ENCODE measurements at places on chromosomes 4 and X. TPM values are rescaled to one million over a fixed set of nuclear protein-coding genes. Genes with fewer than 3 reads are reported as not detected.

CFP gene
- 25.4 TPM for total RNA-seq

DNA sequence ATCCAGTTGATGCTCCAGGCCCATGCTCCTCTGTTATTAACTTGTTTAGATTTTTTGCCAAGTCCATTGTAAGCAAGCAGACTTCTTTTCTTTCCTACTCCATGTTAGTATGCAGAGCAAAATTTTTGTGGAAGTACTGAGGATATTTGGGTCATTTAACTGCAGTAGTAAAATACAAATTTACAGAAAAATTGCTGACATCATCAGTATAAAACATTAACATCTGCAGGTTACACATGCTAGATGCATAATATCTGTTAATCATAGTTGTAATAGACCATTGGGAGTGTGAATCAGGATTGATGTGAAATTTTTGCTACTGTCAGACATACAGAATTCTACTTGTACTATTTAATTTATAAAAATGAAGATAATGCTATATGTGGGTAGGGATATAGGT is 454.1 kb upstream of the CXorf51B start:
- H3K36me3 ChIP-seq, result no peaks in the 10 kb centered on the region
- H3K27me3 ChIP-seq, result no peaks in the 10 kb centered on the region
- no peak for DNase-seq

DNA sequence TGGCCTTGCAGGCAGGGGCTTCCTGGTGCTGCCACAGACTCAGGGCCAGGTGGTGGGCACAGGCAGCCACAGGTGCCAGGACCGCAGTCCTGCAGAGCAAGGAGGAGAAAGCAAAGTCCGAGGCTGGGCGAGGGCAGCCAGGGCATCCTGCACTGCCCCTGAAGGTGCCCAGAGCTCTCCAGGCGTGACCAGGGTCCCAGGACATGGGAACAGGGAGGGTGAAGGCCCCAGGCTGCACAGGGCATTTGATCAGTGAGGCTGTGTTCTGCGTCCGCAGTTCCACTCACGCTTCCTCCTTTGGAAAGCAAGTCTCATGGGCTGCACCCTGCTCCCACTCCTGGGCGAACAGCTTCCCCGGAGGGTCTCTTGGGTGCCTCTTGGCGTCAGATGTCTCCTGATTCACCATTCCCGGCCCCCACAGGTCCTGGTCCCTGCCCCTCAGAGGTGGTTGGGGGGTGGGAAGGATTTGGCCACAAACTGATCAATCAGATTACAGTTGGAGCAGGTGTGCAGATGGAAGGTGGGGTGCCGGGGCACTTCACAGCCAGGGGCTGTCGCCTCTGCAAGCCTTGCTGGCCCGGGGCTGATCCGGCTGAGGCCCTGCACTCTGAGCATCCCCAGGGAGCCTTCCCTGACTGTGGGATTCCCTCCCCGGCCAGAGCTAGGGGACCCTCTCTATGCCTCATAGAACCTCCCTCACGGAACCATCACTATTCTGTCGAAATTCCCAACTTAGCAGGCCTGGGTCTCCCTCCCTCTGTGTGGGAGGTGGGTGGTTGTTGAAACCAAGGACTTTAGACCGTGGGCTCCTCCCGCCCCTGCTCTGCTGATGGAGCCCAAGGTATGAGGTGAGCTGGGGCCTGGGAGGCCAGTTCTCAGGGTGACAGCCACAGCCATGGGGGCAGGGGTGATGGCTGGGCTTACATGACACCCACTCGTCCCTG is 3.3 kb downstream of the SH3TC1 start:
- peaks cover 8% of the 10 kb centered on the region for H3K4me1 ChIP-seq
- H3K4me3 ChIP-seq, result no peak overlapping the region
- H3K27ac ChIP-seq, result no peak overlapping the region
- DNase-seq, result no peak

DNA sequence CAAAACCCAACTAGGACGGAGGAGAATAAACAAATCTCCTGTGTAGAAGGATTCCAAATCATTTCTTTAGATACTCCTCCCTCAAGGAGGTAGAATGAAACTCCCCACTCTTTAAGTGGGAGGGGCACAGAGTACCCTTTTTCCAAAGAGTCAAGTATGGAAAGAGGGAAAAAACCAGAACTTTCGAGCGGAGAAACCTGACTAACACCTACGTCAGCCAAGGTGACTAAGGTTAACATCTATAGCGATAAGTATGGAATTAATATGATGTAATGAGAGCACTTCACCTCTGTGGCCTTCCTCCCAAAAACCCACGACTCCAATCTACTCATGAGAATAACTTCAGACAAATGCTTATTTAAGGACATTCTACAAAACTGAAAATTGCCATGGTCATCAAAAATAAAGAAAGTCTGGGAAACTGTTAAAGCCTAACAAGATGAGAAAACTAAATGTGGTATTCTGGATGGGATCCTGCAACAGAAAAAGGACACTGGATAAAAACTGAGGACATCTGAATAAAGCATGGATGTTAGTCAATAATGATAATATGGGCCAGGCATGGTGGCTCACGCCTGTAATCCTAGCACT is 157.0 kb upstream of the MAP3K15 start:
- H3K4me1 ChIP-seq, result no peaks in the 10 kb centered on the region
- no peak overlapping the region for H3K27ac ChIP-seq
- no peaks in the 10 kb centered on the region for H3K27me3 ChIP-seq
- no peak for DNase-seq
- H3K4me3 ChIP-seq, result no peak overlapping the region

GC gene
- 30.0 TPM for total RNA-seq

SOD3 gene
- 893 TPM for total RNA-seq

- no peaks in the 10 kb centered on the region for H3K36me3 ChIP-seq
- no peak overlapping the region for H3K27ac ChIP-seq
- H3K4me1 ChIP-seq, result no peaks in the 10 kb centered on the region
- no peak for DNase-seq
These were observed 42.1 kb downstream of the PDGFC start for GRCh38 chr4:156929386-156930105.

DNA sequence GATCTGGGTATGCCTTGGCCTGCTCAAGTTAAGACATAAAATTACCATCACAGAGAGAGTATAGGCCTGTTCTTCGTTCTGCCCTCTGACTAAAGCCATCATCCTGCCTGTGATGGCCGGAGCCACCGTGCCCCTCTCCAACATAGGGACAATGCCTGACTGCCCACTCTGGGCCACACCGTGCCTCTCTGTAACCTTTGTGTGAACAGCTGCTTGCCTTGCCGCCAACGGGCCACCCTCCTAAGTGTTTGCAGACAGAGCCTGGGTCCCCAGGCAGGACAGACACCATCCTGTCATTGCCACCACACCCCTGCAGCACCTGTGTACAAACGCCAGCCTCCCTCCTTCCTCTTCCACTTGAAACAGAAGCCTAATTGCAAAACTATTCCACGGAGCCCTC is 298.7 kb upstream of the TENM3 start:
- H3K4me3 ChIP-seq, result no peak overlapping the region
- H3K4me1 ChIP-seq, result no peaks in the 10 kb centered on the region
- DNase-seq, result no peak
- no peaks in the 10 kb centered on the region for H3K36me3 ChIP-seq

DNA sequence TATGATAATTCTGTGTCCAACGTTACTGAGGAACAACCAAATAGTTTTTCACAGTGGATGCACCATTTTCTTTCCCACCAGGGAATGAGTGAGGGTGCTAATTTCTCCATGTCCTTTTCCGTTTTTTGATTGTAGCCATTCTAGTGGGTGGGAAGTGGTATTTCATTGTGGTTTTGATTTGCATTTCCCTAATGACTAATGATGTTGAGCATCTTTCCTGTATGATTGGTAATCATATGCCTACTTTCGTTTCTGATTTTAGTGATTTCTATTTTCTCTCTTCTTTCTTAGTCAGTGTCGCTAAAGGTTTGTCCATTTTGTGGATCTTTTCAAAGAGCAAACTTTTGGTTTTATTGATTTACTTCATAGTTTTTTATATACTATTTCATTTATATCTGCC is 32.1 kb upstream of the TEX13D start:
- no peaks in the 10 kb centered on the region for H3K27me3 ChIP-seq
- H3K36me3 ChIP-seq, result no peaks in the 10 kb centered on the region
- no peak for DNase-seq
- H3K27ac ChIP-seq, result no peak overlapping the region
- no peaks in the 10 kb centered on the region for H3K4me1 ChIP-seq

DNA sequence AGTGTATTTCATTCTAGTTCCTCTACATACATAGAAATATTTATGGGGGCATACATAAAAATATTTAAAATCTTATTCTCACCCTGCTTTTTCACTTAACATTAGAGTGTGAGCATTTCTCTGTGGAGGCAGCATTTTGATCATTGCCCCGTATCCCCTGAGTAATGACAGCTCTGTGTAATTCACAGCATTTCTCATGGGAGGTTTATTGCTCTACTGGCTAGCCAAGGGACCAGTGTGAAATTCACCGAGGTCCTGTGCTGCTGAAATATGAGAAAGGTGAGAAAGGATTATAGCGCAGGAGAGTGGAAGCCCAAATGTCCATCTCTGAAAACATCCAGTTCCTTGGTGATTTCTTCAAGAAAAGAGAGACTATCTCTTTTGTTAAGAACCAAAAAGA is 22.9 kb downstream of the PDGFC start:
- DNase-seq, result no peak
- H3K27me3 ChIP-seq, result no peaks in the 10 kb centered on the region
- peak overlapping the region; percentile 87 for H3K27ac ChIP-seq
- H3K4me1 ChIP-seq, result peaks cover 4% of the 10 kb centered on the region

- H3K27ac ChIP-seq, result no peak overlapping the region
- DNase-seq, result no peak
- no peaks in the 10 kb centered on the region for H3K27me3 ChIP-seq
- H3K4me3 ChIP-seq, result peak overlapping the region; percentile 24
These were observed 98.1 kb downstream of the MGST2 start for GRCh38 chr4:139763672-139764071.

XAGE2 gene
- total RNA-seq, result not detected

DNA sequence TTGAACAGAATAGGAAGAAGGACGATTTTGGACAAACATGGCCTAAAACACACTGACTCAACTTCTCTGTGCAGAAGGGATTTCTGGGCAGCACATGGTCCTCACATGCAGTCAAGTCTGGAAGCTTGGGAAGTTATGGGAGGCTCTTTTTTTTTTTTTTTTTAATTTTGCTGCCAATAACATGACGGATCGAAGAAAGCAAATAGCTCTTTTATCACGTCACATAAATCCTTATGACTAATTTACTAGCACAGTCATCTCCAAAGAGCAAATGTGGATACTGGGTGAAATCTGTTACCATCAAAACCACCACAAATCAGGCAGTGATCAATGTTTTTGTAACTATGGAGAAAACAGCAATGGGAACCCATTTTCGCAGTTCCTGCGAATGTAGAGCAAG is 193.3 kb upstream of the FAM9B start:
- no peak overlapping the region for H3K4me3 ChIP-seq
- H3K36me3 ChIP-seq, result no peaks in the 10 kb centered on the region
- no peak overlapping the region for H3K27ac ChIP-seq
- no peaks in the 10 kb centered on the region for H3K4me1 ChIP-seq
- no peak for DNase-seq

DNA sequence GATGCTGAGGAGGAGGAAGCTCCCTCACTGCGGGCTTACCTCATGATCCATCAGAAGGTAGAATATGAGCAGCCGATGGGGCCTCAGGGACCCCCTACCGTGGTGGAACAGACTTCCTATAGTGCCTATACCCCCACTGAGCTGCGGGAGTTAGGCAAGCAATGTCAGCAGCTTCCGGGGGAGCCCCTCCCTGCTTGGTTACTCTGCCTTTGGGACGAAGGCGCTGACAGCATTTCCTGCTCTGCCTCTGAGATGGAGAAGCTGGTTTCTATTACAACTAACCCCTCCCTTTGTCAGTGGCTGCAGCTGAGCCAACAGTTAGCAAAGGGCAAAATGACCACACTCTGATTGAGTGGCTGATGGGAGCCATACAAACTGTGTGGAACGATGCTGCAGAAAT is 430.7 kb downstream of the IDS start:
- H3K27ac ChIP-seq, result no peak overlapping the region
- H3K4me3 ChIP-seq, result no peak overlapping the region
- no peak for DNase-seq
- H3K36me3 ChIP-seq, result no peaks in the 10 kb centered on the region
- H3K27me3 ChIP-seq, result no peaks in the 10 kb centered on the region
- H3K4me1 ChIP-seq, result no peaks in the 10 kb centered on the region

CENPVL3 gene
- not detected for total RNA-seq

ATP1B4 gene
- not detected for total RNA-seq

ANOS1 gene
- total RNA-seq, result 1.7 TPM

Measured in ascending aorta (tissue), 2 donors.